ENCODE measurements at places on chromosomes 11 and 22.

- no peak for DNase-seq
These were observed 24.1 kb upstream of the CELSR1 start for GRCh38 chr22:46561435-46561905.

DNA sequence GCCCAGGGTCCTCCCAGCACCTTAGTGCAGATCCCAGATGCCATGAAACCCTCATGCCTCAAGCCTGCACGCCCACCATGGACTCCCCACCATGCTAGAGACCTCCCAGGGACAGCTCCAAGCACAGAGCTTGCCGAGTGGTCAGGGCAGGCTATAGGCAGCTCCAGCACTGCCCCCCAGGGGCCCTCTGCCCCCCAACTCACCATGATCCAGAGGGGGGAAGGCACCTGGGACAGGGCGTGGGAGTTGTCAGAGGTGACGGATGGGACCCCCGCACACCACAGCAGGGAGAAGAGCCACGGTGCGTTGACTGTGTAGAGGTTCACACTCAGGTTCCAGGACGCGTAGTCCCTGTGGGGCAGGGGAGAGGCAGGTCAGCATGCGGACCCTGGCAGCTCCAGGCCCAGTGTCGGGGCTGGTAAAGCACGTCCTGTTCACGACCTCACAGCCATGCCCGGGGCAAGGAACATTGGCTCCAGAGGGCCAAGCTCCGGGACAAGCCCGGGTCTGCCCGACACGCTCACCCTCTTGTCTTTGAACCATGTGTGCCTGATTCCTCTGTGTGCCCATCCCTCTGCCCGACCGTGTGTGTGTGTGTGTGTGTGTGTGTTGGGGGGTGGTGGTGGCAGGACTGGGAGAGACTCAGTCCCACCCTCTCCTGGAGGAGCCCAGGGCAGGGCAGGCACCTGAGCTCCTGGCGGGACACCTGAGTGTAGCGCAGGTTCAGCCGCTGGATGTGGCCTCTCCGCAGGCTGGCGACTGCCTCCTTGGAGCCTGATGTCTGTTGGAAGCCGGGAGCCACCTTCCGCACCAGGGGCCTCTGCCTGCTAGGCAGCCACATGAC lies 8.2 kb upstream of the KLHL35 start:
- no peak for DNase-seq

GRCh38 chr11:111400595-111400994 lies 21.5 kb upstream of the POU2AF1 start:
- DNase-seq = no peak

DNA sequence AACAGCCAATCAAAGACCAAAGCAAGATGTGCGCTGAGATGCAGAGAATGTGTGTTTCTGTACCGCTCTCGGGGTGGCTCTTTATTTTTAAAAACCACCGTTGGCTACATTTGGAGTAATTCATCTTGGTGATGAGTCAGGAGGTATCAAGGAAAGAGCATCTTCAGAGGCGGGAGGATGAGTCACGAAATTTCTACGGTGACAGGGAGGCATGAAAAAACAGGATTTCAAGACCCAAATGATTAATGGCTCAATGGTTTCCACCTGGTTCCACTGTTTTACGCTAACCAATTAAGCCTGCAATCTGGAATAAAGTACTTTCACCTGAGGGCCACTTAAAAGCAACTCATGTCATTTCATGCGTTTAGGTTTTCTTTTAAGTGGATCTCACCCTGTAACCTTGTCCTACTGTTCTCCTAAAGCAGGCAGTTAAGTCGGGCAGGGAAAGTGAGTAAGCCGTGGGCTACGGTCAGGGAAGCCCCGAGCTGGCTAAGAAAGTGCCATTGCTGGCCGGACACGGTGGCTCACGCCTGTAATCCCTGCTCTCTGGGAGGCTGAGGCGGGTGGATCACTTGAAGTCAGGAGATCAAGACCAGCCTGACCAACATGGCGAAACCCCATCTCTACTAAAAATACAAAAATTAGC lies 74.6 kb downstream of the CELSR1 start:
- DNase-seq = no peak

GRCh38 chr11:16280256-16280682 lies 76.1 kb downstream of the SOX6 start:
- peak; percentile 86 for DNase-seq

DNA sequence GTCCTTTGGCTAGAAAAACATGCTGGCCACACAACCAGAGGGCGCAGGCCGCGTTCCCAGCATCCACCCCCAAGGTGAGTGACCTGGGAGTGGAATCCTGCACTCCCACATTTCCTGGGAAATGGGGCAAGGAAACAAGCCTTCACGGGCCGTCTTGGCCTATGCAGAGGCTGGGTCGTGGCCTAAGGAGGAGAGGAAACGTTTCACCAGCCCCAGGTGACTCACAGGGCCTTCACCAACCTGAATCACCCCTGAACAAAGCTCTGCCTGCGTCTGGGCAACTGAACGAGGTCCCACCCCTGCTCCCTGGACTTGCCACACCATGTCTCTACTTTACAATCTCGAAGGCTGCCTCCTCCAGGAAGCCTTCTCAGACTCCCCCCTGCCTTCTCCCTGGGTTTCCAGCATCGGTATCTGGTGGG lies 13.2 kb downstream of the MYH9 start:
- no peak for DNase-seq

GRCh38 chr11:83056204-83056603 lies 15.5 kb downstream of the RAB30 start:
- DNase-seq = no peak

GRCh38 chr11:8803973-8804372 lies 107.0 kb upstream of the AKIP1 start:
- no peak for DNase-seq

Measured in NCI-H1417 treated with DMSO at 0.1 percent for 48 hours (cell line).